ENCODE measurements at places on chromosomes 1 and 21.

DNA sequence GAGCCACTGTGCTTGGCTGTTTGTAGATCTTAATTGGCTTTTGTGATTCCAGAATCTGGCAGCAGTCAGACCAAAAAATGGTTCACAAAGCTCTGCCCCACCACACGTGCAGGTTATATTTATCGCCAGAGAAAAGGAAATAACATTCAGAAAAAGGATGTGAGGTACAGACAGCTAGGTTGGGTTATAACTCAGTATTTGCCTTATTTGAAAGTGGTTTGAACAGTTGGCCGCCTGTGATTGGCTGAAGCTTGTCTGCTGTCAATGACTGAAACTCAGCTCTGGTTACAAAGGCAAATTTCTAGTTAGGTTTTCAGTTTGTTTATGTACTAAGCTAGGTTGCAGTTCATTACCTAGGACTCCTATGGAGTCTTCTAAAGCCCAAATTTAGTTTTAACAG lies 9.6 kb downstream of the SH3BGR start:
- DNase-seq = no peak

- DNase-seq = no peak
Measured at GRCh38 chr1:239478069-239478468, 91.7 kb downstream of the CHRM3 start.

DNA sequence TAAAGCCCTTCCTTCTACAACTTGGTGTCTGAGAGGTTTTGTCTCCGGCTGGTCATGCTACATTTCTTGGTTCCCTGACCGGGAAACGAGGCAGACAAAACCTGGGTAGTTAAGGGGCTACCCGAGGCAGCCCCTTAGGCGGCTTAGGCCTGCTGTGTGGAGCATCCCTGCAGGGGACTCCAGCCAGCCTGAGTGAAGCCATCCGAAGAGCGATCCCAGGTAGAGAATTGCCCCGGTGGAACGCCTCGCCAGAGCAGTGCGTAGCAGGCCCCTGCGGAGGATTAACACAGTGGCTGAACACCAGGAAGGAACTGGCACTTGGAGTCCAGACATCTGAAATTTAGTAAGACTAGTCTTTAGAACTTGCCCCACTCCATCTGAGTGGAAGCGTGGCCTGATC lies 21.2 kb upstream of the MYOCOS start:
- no peak for DNase-seq

GRCh38 chr1:207750631-207751305 lies 1.1 kb upstream of the CD46 start:
- no peak for DNase-seq

- DNase-seq = peak; percentile 86
Measured at GRCh38 chr1:1858382-1859086, 32.4 kb downstream of the GNB1 start.

- DNase-seq = no peak
Measured at GRCh38 chr1:115432061-115432460, 94.0 kb upstream of the NGF start.

DNA sequence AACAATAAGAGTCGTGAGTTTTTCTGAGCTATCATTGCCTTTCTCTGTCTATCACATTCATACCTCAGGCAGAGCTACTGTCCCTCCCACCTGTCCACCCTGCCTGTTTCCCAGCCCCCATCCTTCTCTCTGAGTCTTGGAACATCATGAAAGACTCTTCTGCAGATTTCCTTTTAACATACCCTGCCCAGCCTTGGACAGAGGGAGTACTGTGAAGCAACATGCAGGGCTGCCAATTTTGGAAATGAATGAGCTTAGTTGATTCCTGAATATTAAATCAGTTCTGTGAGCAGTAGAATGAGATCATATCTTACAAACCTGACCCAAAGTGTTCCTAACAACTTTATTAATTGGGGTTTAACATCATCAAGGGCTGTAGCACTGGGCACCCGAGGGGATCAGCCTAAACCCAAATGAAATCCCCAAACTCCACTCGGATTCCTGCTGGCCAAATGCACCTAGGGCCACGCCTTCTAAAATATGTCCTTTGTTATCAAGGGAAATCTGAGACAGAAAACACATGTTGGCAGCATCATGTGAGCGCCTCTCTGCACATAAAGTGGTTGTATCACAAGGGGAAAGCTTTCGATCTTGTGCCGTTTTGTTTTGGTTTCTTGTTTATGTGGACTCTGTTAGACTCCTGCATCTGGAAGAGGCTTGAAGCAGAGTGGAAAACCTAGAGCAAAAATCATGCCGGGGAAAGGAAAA lies 357.6 kb downstream of the KIF26B start:
- peak; percentile 76 for DNase-seq

DNA sequence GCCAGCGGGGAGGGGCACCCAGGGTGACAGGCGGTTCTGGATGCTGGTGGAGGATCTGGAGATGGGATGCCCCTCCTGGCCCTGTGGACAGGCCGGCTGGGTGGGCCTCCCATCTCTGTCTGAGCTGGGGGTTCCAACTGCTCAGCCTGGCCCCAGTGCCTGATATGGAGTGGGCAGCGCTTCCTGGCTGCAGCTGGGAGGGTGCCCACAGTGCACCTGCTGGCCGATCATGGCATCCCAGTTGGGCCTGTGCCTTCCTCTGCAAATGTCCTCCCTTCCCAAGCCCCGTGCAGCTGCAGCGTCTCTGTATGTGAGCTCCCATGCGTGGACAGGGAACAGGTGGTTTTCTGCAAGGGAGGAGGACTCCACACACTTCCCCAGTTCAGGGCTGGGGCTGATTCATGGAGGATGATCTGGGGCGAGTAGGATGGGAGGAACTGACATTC lies 2.1 kb downstream of the PFKL start:
- DNase-seq = no peak

GRCh38 chr1:93746021-93746812 lies 64.6 kb upstream of the BCAR3 start:
- DNase-seq = no peak

GRCh38 chr1:20361401-20361800 lies 70.7 kb downstream of the VWA5B1 start:
- DNase-seq = no peak

DNA sequence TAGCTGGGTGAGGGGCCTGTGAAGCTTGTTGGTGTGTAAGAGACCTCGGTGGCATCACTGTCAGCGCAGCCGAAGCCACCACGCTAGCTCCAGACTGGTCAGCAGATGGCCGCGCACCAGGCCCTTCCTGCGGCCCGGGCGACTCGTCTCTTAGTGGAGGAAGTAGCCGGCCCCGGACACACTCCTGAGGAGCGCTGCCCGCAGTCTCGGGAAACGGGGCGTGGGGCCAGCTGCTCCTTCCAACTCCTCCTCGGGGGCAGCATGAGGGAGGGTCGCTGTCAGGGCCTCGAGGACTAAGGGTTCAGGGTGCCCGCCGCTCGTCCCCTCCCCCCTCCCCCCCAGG lies 20.4 kb downstream of the H3-3A start:
- peak; percentile 73 for DNase-seq

DNA sequence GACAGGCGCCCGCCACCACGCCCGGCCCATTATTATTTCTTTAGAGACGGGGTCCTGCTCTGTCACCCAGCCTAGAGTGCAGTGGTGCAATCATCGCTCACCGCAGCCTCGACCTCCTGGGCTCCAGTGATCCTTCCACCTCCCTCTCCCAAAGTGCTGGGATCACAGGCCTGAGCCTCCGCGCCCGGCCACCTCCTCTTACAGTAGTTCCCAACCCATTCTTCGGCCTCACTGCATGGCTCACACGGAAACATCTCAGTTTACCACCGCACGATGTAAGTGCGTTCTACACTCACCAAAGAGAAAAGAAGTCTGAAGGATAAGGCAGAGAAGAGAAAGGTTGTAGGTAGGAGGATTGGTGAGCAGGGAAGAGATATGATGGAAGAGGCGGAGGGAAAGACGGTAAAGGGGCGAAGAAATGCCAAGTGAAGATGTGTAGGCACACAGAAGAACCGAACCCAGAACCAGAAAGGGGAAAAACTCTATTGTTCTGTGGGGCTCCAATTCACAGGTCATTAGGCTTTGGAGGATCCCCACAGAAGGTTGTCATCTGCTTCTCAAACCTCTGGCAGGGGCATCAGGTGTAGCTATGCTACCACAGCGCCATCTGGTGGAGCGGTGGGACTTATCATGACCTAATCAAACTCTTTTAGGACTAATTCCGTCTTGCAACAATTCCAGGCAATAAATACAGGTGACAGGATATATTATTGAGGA lies 504.2 kb downstream of the SMYD3 start:
- DNase-seq = peak; percentile 87

DNA sequence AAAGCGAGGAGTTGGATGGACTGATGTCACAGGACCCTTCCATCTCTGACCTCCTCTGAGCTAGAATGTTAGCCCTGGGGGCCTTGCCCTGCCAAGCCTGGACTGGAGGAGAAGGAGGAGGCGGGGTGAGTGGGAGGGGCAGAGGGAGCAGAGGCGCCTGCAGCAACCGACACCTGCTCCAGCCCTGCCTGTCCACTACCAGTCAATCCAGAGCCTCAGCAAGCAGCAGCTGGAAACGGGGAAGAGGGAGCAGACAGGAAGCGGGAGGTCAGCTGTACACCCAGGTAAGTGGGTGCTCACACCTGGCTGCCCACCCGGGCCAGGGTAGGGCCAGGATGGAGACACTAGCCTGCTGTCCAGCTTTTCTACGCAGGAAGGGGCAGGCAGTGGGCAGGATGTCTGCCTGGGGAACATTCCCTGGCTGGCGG lies at the start of gene IGFN1:
TSS of gene IGFN1 (plus strand) at position 201 of the 428 bp plus-strand sequence. CDS start 2,470 bp downstream, outside the sequence.
- DNase-seq = peak; percentile 76

DNA sequence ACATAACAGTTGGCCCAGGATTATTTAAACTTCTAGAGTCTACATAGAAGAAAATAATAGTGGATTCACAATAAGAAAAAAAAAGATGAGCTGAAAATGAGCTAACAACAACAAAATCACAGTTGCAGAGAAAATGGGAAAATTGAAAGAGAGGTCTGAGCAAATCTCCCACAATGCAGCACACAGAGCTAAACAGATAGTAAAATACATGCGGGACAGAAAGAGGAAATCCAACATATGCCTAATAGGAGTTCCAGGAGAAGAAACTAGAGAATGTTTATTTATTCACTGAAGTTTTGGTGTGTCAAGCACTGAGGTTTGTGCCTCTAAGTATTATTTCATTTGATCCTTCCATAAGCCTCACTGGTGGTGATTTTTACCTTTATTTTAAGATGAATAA lies 45.5 kb upstream of the CACHD1 start:
- DNase-seq = no peak

- no peak for DNase-seq
Measured at GRCh38 chr1:112317140-112317539, 78.9 kb upstream of the CTTNBP2NL start.

DNA sequence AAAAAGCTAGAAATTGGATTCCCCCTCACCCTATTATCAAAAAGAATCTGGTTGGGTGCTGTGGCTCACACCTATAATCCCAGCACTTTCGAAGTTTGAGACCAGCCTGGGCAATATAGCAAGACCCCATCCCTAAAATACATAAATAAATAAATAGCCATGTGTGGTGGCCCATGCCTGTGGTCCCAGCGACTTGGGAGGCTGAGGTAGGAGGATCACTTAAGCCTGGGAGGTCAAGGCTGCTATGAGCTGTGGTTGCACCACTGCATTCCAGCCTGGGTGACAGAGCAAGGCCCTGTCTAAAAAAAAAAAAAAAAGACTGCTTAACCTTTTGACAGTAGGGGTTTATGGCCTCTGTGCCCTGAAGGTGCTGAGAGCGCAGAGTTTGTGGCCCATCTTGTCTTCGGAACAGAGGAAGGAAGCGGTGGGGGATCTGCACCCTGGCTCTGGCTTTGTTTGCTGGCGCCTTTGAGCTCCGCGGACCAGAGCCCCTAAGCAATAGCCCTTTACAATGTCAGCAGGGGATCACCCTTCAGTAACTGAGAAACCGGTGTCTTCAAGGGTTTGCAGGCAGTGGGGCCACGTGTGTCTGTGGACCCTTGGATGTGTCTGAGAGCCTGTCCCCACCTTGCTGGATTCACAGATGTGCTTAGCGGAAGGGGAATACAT lies 22.1 kb downstream of the SLC2A7 start:
- DNase-seq = no peak

DNA sequence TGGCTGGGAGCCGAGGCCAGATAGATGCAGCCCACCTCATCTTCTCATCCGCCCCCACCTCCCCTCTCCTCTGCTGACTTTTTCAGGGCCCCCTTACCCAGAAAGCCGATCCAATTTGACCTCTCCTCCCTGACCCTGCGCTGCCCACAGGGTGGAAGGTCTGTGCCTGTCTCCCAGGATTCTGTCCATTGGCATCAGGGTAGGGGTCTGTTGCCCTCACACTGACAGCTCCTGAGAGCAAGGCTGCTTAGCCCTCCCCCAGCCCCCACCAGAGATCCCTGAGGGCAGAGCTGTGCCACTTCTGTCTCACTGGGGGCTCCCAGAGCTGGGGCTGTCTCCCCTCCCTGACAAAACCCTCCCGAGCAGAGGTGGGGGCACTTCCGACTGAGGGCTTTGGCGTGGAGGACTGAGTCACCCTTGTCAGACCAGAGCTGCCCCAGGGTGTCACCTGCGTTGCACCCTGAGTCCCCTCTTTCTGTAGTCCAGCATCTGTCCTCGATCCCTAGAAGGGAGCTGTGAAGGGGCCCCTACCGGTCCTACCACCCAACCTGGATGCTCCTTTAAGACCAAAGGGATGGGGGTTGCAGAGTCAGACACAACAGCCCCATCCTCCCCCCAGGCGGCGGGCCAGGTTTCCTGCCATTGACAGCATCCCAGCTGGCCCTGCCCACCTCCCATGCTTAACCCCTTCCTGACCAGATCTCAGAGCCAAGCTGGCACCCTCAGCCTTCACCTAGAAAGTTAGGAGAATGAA lies 2.4 kb upstream of the FAM110D start:
- peak; percentile 68 for DNase-seq

GRCh38 chr1:167438171-167439138 lies 79.9 kb downstream of the CD247 start:
- peak; percentile 32 for DNase-seq

DNA sequence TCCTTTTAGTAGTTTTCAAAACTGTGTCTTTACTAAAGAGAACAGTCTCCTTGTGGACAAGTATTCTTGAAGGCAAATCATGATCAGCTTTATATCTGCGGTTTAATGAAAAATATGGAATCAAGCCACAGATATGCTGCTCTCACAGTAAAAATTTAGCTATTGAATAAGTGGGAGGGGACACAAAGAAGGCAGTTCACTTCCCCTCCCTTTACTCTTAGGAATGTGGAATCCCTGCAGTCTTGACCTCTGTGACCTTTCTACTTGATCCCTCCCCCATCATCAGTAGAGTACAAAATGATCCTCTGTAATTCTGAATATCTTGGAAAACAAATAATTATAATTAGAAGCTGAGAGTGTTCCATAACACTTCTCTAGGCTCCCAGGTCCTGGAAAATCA lies 136.7 kb upstream of the HOOK1 start:
- DNase-seq = no peak

- no peak for DNase-seq
Measured at GRCh38 chr1:192263436-192263835, 53.4 kb upstream of the RGS21 start.

GRCh38 chr1:230204842-230205241 lies 137.8 kb downstream of the GALNT2 start:
- DNase-seq = peak; percentile 54

DNA sequence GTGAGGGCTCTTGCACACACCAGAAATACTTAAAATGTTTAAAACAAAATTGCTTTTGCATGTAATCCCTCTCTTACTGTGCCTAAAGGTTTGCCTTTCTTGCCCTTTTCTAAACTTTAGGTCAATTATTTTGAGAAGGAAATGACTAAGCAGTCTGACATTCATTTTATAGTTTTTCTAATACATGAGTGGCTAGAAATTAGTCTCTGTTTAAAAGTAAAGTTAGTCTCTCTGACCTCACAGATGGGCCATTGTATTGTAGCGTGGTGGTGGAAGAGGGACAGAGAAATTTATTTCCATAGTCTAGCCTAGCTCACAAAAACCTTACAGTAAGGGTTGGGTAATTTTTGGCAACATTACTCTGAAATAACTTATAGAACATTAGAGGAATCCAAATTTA lies 3.6 kb upstream of the COL11A1 start:
- no peak for DNase-seq

Data from NCI-H69 (cell line).